Neural crest cell (in vitro differentiated cells): ENCODE measurements at places on chromosomes 6 and 20. TPM values are rescaled to one million over a fixed set of nuclear protein-coding genes. Genes with fewer than 3 reads are reported as not detected.

DNA sequence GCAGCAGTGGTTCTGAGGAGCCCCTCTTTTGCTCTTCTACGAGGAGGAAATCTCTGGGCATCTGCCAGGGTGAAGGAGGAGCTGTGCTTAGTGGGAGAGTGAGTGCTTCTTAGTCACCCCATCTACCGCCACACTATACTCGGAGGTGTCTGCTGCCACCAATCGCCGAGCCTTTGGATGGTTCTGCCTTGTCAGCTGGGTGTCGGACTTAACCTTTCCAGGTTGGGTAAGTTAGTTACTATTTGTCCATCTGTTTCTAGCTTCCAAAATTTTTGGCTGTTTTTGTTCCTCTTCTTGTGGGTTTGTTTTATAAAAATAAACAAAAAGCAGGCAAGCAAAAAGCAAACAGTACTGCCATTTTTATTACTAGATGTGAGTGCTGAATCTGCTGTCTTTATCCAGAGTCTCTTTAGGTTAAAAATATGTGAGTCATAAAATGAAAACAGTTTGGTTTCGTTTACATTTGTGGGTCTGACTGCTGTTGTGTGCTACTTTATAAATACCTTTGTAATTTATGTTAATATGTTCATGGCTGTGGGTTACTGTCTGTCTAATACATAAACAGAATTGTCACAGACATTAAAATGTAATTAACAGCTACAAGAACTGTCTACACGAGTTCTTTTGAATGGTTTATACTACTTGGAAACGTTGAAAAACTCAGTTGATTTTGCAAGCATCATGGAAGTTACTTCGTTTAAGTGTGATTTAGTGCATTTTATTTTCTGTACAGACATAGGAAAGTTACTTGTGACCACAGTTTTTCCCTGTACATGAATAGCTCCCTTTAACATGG is 89.2 kb downstream of the ARID1B start:
- no peaks in the 10 kb centered on the region for H3K27me3 ChIP-seq
- no peak overlapping the region for H3K27ac ChIP-seq
- no peak overlapping the region for H3K4me3 ChIP-seq
- H3K36me3 ChIP-seq: peaks cover 11% of the 10 kb centered on the region
- DNase-seq: no peak
- H3K4me1 ChIP-seq: peaks cover 57% of the 10 kb centered on the region

GRCh38 chr20:13493143-13493542 is 145.6 kb downstream of the TASP1 start:
- H3K4me1 ChIP-seq: peaks cover 18% of the 10 kb centered on the region
- H3K27ac ChIP-seq: peak overlapping the region; percentile 72
- no peak for DNase-seq
- peaks cover 18% of the 10 kb centered on the region for H3K36me3 ChIP-seq
- no peaks in the 10 kb centered on the region for H3K27me3 ChIP-seq
- H3K4me3 ChIP-seq: no peak overlapping the region

GRCh38 chr6:8628063-8628462 is 192.7 kb upstream of the SLC35B3 start:
- H3K36me3 ChIP-seq: no peaks in the 10 kb centered on the region
- no peak for DNase-seq
- H3K27ac ChIP-seq: no peak overlapping the region
- no peaks in the 10 kb centered on the region for H3K4me1 ChIP-seq

- peaks cover 26% of the 10 kb centered on the region for H3K4me1 ChIP-seq
- DNase-seq: no peak
- H3K27me3 ChIP-seq: no peaks in the 10 kb centered on the region
- peaks cover 2% of the 10 kb centered on the region for H3K36me3 ChIP-seq
- H3K27ac ChIP-seq: no peak overlapping the region
These were observed 229.6 kb downstream of the FOXC1 start for GRCh38 chr6:1839361-1839760.

- no peaks in the 10 kb centered on the region for H3K36me3 ChIP-seq
- H3K4me3 ChIP-seq: no peak overlapping the region
- H3K27ac ChIP-seq: no peak overlapping the region
- H3K27me3 ChIP-seq: no peaks in the 10 kb centered on the region
These were observed 422.8 kb downstream of the EPM2A start for GRCh38 chr6:145312481-145312880.

- H3K27me3 ChIP-seq: peaks cover 18% of the 10 kb centered on the region
- DNase-seq: no peak
- no peak overlapping the region for H3K27ac ChIP-seq
- no peaks in the 10 kb centered on the region for H3K36me3 ChIP-seq
- H3K4me1 ChIP-seq: no peaks in the 10 kb centered on the region
These were observed 61.5 kb downstream of the PRDM13 start for GRCh38 chr6:99668036-99668705.

DNA sequence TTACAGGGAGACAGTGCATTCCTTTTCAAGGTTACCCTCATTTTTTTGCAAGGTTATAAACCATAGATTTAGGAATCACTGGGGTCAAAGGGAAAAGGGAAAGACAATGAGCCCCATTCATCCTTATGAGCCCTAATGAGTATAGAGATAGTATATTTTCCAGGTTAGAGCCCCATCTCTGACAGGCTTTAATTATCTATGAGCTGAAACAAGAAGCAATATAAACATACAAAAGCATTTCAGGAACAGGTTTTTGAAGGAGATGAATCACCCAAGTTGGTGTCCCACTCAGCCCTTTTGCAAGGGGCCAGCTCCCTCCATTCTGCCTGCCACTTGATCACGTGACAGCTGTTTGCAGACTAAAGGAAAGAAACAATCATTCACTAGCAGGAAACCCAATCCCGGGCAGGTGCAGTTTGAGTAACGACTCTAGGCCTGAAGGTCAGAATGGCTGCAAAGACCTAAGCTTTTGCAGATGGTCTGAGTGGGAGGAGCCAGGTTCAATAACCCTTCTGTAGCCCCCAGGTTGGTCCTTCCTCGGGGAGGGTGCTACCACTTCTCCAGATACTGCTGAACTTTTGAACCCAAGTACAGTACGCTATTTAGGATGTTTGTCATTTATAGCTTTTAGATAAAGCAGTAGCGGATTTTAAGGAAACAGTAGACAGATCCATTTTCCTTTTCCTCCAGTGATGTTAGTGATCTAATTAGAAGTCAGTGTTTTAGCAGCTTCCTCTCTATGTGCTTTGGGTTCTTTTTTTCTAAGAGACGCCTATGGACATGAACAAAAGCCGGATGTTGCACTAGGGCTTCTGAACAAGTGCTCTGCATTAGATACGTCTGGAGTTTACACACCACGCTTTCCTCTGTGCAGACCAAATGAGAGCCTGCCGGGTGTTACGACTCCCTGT is 253.2 kb downstream of the SOX4 start:
- peak overlapping the region; percentile 44 for H3K27ac ChIP-seq
- H3K27me3 ChIP-seq: no peaks in the 10 kb centered on the region
- H3K4me3 ChIP-seq: peak overlapping the region; percentile 64
- peaks cover 70% of the 10 kb centered on the region for H3K4me1 ChIP-seq

DNA sequence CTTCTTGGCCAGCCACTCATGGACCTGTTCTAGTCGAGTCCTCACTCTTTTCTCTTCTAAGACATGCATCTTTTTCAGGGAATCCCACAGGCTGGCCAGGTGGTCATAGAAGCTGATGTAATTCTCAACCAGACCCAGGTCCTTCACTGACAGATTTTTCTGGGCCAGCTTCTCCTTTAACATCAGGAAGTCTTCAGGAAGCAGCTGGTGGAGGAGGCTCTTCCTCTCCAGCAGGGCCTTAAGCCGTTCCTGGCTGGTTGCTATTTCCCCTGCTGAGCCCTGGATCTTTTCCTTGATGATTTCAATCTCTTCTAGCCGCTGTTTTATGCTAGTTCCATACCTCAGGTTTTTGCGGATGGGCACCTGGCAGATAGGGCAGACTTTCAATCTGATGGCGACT is 28.6 kb downstream of the DDX27 start:
- H3K36me3 ChIP-seq: peaks cover 15% of the 10 kb centered on the region
- H3K27me3 ChIP-seq: no peaks in the 10 kb centered on the region
- H3K4me3 ChIP-seq: no peak overlapping the region
- H3K4me1 ChIP-seq: no peaks in the 10 kb centered on the region
- no peak for DNase-seq

DNA sequence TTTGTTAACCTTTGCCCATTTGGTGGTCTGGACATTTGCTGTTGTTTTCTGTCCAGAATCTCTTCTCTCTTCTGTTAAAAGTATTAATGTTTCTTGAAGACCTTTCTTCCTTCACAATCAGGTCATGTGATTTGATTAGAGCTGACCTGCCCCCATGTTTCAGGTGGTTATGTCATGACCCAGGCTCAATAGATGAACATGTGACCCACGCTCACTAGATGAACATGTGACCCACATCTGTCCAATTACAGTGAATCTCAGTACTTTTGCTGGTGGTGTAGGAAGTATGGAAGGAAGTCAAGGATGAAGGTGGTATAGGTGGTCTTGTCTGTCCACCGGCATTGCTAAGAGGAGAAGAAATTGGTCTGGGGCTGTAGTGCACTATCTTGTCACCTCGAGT is 289.1 kb upstream of the JAG1 start:
- H3K4me1 ChIP-seq: no peaks in the 10 kb centered on the region
- no peaks in the 10 kb centered on the region for H3K36me3 ChIP-seq
- no peaks in the 10 kb centered on the region for H3K27me3 ChIP-seq

GRCh38 chr6:152094992-152095592 is 287.6 kb downstream of the ESR1 start:
- no peaks in the 10 kb centered on the region for H3K36me3 ChIP-seq
- no peak for DNase-seq
- H3K4me3 ChIP-seq: no peak overlapping the region
- no peaks in the 10 kb centered on the region for H3K27me3 ChIP-seq
- H3K4me1 ChIP-seq: peaks cover 6% of the 10 kb centered on the region
- H3K27ac ChIP-seq: no peak overlapping the region

Gene SNTA1
- total RNA-seq: 9.4 and 10.3 TPM in 2 replicates

Gene SPATA2
- 10.3 and 10.5 TPM in 2 replicates for total RNA-seq
